ENCODE measurements at places on chromosomes 12 and 14.

DNA sequence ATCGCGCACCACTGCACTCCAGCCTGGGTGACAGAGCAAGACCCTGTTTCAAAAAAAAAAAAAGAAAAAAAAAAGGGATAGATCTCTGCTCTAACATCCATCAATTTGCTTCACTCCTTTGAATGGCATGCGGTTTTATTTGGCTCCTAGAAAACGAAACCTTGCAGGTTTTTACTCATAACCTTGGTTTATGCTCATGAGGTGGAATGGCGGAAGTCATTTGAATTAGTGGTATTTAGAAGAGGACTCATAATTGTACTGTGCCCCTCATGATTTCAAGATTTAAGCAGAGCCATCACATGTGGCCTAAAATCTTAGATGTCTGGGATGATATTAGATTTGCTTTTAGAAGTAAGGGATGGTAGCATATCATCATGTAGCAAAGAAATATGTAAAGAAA is 29.4 kb downstream of the RBMS2 start:
- no peak for DNase-seq

GRCh38 chr14:96630281-96630680 is 128.1 kb downstream of the PAPOLA start:
- DNase-seq = no peak

GRCh38 chr12:105598031-105598430 is 267.5 kb downstream of the C12orf75 start:
- no peak for DNase-seq

- no peak for DNase-seq
These were observed 8.1 kb downstream of the RFLNA start for GRCh38 chr12:124302807-124303578.

- DNase-seq = no peak
These were observed 38.5 kb downstream of the NFKBIA start for GRCh38 chr14:35366056-35366451.

DNA sequence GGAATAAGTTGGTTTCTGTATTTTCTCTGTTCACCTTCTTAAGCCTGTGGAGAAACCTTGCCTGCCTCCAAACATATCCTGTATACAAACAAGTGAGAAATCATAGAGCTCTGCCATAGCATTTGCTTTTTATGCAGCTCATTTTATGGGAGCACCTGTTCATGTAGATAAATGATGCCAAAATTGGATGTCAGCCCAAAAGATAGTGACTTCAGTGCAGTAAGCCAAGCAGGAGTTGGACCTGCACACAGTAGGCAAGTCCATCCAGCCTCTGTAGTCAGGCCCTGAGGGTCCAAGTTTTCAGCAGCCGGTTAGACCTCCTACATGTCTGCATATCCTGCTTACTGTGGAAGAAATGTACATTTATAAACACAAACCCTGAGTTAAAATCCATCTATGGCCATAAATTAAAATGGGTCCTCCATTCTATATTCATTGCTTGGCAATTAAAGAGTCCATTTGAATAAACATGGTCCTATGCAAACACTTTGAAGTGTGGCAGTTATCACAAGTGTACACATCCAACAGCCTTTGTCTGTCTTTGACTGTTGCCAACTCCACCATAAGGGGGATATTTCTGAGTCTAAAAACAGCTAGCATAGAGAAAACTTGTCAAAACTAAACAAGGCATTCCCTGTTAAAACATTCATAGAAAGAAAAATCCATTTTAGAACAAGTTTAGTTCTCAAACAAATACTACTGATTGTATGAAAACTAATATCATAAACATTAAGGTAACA is 847.8 kb downstream of the RPS29 start:
- DNase-seq = no peak

DNA sequence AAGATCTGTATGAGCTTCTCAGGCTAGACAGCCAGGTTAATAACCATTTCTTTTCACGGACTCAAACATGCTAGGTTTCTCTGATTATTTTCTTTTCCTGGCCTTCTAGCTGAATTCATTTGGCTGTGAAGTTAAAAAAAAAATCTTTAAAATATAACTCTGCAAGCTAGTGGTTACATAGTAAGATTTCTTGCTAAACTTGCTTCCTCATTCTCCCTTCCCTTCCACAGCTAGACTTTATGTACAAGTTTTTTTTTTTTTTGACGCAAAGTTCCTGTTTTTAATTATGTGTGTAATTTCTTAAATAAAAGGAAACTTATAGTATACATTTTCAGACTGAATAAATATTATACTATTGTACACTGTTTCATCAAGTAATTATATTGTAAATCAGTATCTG is 145.4 kb downstream of the TMTC2 start:
- no peak for DNase-seq

DNA sequence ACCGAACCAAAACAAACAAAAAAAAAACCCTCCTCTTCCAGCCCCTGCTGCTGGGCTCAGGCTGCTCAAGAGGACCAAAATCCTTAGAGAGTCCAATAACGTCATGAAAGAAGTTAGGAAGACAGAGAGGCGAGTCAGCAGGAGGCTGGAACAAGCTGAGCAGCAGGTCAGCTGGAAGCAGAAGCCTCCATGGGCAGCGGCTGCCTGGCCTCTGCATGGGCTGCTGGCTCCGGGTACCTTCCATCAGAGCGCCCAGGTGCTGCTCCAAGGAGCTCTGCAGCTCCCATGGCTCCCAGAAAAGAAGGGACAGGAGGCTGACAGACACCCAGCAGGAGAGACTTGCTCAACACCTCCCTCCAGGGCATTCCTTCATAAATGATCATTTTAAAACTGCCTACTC is 3.2 kb upstream of the KRT2 start:
- no peak for DNase-seq

- no peak for DNase-seq
These were observed 105.1 kb upstream of the DIO2 start for GRCh38 chr14:80316441-80316840.

DNA sequence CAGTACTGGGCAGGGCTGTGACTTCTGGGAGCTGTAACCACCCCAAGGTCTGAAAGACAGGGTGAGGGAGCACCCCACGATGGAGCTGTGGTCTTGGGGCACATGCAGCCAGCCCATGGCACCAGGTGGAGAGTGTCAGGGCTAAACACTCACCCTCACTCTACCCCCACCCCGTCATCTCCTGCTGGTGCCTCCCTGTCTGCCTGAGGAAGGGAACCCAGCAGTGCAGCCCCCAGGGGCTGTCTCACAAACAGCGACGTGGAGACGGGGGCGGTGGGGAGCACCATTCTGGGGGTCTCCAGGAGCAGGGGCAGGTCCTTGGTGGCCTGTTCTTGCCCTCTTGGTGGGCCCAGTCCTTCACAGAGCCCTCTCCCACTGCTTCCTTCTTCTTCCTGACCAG is 63.5 kb downstream of the ERH start:
- DNase-seq = no peak

DNA sequence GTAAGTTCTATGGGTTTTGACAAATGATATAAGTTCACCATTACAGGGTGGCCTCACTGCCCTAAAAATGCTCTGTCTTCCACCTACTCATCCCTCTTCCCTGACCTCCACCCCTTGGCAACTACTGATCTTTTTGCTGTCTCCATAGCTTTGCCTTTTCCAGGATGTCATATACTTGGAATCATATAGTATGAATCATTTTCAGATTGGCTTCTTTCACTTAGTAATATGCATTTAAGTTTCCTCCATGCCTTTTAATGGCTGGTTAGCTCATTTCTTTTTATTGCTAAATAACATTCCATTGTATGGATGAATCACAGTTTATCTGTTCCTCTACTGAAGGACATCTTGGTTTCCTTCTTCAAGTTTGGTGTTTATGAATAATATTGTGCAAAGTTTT is 14.0 kb upstream of the PEX5 start:
- no peak for DNase-seq

DNA sequence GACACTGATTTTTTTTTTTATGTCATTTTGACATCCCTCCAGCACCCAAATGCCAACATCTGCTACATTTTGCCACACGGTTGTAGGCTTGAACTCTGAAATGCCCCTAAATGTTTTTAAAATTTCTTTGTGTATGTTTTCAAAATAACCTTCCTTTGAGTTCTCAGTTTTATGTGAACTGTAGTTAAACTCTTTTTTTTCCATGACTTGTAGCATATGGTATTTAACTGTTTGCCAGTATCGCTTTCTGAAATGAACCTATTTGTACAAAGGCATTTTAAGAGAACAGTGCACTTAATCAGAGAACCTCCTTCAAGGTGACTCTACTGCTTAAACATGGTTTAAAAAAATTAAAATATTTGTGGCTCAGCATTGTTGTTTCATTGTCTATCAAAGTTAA is 61.5 kb downstream of the PDE3A start:
- DNase-seq = no peak

GRCh38 chr12:69330475-69331473 is 17.4 kb upstream of the LYZ start:
- DNase-seq = peak; percentile 71

DNA sequence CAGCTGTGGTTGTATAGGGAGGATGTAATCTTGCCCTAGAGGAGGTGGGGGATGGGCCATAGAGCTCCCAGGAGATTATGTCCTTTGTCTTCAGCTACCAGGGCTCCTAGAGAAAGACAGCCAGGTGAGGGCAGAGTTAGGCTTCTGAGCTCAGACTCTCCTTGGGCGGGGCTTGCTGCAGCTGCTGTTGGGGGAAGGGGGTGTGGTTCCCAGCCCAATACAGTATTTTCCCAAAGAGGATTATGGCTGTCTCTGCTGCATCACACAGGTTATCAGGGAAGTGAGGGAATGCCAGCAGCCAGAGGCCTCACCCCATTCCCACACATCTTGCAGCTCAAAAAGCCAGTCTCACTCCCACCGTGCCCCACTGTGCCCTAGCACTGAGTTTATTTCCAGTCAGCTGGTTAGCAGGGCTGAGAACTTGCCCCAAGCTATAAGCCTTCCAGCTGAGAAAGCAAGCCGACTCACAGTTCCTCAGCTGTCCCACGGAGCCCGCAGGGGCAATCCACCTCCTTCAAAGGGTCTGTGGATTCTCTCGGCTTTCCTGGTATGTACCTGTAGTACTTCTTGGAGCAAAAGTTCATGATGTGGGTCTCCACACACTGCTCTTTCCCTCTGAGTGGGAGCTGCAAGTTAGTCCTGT is 217.3 kb upstream of the CPNE8 start:
- DNase-seq = no peak

- DNase-seq = no peak
These were observed 451.2 kb downstream of the RPS29 start for GRCh38 chr14:49134940-49135339.

- DNase-seq = no peak
These were observed 14.4 kb downstream of the ERP27 start for GRCh38 chr12:14923944-14924343.

DNA sequence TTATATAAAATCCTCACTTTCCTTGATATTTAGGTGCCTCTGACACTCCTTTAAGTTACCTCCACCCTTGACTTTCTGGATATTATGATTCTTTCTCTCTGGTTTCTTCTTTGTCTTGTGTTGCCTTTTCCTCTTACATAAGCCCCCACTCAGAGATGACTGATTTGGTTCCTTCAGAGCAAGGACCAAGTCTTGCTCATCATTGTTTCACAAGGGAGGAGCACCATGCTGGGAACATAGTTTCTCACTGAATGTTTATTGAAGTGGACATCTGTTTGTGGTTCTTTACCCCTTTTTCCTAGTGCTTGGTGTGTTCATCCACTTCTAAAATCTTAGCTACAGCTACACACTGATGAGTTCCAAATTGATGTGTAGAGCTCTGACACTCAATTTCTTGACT is 161.3 kb upstream of the PTPRQ start:
- DNase-seq = no peak

DNA sequence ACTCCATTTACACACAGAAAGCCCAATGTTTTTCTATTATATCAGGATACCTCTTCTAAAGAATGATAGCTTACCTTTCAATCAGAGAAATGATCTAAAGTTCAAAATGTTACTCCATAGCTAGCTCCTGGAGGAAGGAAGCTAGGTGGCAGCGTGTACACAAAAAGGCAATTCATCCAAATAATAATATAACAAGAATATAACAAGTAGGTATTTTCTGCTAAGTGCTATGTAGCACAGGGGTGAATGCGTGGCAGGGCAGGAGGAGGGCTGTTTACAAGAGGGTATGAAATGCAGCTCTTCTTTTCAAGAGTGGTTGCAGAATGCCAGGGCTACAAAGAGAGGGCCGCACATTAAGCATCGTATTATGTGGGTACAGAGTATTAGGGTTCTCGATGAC is 663 bp upstream of the SNAPC1 start:
- no peak for DNase-seq

DNA sequence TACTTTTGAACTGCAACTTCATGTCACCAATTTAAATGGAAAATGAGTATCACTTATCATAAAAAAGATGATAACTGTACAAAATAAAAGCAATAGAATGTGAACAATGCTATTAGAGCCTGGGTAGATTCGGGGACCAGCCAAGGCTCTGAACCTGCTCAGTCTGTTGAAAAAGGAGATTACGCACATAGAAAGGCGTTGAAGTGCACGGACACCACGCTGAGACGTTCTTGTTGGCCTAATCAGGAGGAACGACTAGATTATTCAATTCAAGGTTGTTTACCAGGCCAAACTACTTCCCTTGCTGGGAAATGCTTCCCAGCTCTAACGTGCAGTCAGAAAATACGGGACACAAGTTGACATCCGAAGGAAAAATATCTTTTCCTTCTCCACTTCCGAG is 23.5 kb upstream of the BDKRB1 start:
- no peak for DNase-seq

DNA sequence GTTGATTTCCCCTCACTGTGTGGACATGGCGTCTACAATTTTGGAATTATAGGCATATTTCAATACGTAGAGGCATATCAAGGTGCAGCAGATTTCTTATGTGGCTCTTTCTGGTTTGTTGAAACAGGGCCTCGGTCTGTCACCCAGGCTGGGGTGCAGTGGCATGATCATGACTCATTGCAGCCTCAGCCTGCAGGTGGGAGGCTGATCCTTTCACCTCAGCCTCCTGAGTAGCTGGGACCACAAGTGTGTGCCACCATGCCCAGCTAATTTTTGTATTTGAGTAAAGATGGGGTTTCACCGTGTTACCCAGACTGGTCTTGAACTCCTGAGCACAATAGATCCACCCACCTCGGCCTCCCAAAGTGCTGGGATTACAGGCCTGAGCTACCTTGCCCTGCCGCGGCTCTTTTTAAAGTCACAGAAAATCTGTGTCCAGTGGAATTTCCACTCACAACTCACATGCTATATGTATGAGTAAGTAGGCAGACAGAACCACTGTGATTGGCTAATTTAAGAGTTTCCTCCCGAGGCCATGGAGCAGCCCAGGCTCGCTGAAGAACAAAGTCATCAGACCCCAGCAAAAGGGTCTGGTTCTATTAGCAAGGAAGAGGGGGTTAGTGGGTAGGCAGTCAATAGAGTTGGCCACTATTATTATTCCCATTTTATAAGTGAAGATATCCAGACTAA is 9.1 kb downstream of the GNG2 start:
- DNase-seq = no peak

- peak; percentile 70 for DNase-seq
These were observed 5.4 kb upstream of the RALGAPA1 start for GRCh38 chr14:35814371-35815005.

GRCh38 chr14:80988735-80989429 is 33.5 kb downstream of the TSHR start:
- DNase-seq = no peak

GRCh38 chr14:25484906-25485305 is 435.0 kb upstream of the STXBP6 start:
- DNase-seq = no peak

Data from central memory CD4-positive, alpha-beta T cell (primary cell).